ENCODE measurements at places on chromosomes 12 and 14.

DNA sequence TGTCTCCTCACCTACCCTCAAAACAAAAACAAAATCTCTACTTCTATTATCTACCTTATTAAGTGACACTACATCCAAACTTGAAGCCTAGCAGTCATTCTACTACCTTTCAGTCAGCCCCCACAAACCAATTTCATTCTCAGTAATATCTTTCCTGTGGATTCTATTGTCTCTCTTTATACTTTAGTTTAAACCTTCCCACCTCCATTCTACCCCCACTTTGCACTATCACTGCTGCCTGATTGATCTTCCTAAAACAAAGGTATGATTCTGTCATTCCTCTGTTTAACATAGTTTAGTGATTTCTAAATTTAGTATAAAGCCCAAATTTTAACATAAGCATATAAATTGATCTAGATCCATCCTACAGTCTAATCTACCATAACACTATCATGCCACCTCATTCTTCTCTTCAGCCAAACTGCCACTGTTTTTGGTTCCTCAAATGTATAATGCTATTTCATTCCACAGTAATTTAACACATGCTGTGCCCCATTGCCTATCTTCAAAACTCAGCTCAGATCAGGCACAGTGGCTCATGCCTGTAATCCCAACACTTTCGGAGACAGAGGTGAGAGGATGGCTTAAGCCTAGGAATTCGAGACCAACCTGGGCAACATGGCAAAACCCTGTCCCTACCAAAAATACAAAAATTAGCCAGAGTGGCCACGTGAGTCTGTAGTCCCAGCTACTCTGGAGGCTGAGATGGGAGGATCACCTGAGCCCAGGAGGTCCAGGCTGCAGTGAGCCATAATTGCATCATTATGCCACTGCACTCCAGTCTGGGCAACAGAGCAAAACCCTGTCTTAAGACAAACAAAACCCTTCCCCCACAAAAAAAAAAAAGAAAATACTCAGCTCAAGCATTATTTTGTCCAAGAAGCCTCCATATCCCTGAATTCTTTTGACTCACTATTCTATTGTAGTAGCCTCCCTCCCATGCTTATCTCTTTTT lies 3.1 kb upstream of the STRN3 start:
- no peak for DNase-seq

GRCh38 chr12:88111074-88111652 lies 30.7 kb downstream of the CEP290 start:
- DNase-seq = peak; percentile 66

DNA sequence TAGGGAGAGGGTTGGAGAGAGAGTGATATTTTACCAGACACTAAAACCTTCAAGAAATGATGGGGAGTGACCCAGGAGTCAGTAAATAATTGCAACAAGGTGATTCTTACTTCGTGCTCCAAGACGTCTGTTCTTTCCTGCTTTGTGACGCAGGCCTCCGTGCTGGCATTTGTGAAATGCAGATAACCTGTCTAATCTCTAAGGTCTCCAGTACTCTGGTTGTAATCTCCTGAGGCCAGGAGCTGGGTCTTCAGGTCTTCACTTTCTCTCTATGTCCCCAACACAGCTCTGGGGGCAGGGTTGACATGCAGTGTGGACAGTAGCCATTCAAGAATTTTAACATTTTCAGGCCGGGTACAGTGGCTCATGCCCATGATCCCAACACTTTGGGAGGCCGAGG lies 53.1 kb downstream of the CD9 start:
- DNase-seq = no peak

- DNase-seq = peak; percentile 36
Observed at GRCh38 chr14:35821564-35822411, 4.3 kb upstream of the BRMS1L start.

GRCh38 chr12:96436366-96437170 lies 36.3 kb upstream of the CDK17 start:
- no peak for DNase-seq

- no peak for DNase-seq
Observed at GRCh38 chr12:16789204-16789790, 183.3 kb upstream of the LMO3 start.

GRCh38 chr14:69039288-69039628 lies 60.2 kb upstream of the ACTN1 start:
- DNase-seq = no peak

DNA sequence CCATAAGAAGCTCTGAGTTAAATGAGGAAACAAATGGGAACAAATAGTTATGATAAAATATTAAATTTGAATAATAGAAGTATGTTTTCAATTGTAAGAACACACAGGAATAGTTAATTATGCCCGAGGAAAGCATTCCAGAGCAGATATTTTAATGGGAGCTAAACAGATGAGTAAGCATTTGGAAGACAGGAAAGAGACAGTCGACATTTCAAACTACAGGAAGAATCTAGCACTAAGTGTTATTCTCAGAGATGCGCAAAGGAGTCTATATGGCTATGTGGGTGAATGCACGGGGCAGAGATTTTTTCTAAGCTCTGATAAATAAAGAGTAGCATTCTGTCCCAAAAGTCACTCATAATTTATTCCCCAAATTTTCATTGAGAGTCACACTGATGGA lies 64.5 kb upstream of the SSTR1 start:
- DNase-seq = no peak

GRCh38 chr12:89845366-89845765 lies 136.7 kb upstream of the ATP2B1 start:
- no peak for DNase-seq

DNA sequence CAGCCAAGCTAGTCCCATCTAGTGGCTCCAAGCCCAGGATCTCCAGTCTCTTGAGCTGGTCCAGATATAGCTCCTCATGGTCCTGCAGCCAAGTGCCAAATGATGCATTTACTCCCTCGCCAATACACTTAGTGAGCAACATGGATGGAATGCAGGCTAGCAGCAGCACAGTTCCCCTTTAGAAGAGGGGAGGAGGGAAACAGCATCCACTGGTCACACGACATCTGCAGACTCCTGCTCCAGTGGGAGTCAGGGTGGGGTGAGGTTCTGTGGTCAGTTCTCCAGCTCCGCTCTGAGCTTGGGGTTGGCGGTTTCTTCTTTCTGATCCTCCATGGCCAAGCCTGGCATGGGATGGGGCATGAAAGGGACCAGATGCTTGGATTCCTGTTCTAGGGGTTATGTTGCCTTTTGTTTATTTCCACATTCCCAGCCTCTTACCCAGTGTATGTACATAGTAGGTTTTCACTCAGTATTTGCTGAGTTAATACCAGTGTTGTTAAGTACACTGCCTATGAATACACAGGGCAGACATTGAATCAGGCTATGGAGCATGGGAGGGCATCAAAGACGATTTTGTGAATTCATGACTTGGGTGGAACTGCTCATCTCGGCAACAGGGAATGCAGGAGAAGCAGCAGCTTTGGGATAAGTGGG lies 57.3 kb downstream of the GALNT16 start:
- DNase-seq = no peak

DNA sequence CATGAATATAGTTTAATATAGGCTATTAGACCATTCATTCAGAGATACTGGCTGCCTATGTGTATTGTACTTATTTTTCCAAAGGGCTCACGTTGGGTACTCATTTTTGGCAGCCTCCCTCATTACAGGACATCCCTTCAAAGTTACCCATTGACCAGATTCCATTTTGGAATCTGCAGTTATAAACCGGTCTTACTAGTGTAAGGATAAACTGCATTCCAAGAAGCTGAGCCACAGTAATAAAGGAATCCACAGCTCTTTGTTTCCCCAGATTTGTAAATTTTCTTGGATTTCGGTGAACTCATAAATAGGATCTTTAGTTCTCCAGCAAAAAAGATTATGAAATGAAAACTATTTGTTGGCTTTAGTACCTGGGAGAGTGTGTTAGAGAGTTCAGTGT lies 18.9 kb upstream of the CFL2 start:
- no peak for DNase-seq

DNA sequence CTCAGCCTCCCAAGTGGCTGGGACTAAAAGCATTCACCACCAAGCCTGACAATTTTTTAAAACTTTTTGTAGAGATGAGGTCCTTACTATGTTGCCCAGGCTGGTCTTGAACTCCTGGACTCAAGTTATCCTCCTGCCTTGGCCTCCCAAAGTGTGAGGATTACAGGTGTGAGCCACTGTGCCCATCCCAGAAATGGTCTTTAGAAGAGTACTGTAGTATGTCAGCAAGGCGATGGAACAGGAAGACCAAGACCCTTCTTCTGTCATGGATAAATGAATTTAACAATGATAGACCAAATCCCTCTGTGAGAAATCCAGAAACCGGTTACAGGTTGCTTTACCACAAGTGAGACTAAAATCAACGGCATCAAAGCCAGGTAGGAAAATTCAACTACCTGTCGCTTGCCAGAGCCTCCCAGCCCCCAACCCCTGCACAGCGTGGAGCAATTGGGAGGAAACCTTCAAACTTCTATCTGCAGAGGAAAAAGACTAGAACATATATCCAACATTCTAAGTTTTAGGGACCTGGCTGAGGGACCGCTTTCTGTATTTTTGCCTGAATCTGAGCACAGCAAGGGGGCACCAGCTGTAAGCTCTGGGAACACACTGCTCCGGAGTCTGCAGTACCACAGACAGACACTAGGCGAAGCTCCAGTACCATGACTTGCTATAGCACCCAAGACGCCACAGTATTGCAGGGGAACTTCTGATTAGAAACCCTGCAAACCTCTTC lies 51.3 kb downstream of the CPSF6 start:
- peak; percentile 7 for DNase-seq
